ENCODE measurements at places on chromosomes 6 and 20.

DNA sequence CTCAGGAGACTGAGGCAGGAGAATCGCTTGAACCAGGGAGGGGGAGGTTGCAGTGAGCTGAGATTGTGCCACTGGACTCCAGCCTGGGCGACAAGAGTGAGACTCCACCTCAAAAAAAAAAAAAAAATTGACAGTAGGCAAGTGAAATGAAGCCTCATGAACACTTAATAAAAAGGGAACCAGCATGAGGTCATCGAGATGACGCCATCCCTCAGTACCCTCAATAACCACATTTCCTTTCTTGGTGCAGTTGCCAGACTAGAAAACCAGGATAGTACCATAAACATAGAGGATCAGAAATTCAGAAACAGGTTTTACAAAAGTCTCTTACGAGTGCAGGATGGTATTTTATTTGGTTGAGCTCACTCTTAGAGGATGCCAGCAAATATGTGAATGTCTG, 584.1 kb downstream of the MAFB start:
- no peak for DNase-seq

- DNase-seq, result no peak
These were observed 199.1 kb upstream of the BTBD3 start for GRCh38 chr20:11718474-11719094.

GRCh38 chr6:23735151-23735550, 390.9 kb upstream of the NRSN1 start:
- no peak for DNase-seq

DNA sequence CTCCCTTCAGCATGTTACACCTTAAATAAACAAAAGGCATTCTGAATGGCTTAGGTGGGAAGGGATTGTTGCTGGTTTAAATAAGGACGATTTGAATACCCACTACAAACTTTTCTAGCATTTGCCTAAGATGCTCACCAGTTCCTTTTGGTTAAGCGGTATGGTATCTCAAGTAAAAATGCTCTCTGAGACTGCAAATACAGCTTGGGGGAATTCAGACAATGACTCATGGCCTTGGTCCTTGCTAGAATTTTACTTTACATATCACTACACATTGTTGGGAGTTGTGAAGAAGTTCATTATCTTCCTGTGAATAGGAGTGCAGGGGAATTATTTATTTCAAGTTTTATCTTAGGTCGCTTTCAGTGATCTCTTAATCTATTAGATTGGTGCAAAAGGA, 670.7 kb downstream of the UTRN start:
- no peak for DNase-seq

- no peak for DNase-seq
These were observed 61.2 kb downstream of the SOD2 start for GRCh38 chr6:159631886-159632285.

- DNase-seq, result no peak
These were observed 184.1 kb downstream of the MTFR2 start for GRCh38 chr6:136066005-136066404.

DNA sequence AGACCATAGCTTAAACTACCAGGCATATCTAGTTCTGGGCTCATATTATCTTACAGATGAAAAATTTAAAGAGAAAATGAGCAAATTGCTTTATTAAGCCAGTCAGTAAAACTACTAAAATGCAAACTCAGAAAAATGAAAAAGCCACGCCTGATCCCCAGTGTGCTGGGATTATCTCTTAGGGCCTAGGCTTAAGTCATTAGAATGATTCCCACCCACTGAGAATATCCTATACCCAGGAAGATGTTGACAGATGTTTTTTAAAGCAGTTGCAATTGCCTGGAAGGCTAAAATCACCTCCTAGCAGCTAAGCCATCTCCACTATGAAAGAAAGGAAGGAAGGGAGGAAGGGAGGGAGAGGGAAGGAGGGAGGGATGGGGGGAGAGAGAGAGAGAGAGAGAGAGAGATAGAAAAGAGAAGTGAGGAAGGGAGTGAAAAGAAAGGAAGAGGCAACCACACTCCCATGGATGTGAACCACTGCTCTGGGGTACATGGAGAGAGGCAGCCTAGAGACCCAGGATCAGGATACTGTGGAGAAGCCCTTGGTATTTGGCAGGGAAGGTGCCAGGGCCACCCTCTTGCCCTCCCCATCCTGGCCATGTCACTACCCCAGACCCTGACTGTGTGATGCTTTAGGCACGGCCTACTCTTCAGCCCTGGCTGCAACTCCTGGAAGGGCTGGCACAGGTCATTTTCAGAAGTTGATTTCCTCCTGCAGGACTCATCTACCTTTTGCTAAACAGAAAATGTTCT, 21.9 kb downstream of the NEDD9 start:
- DNase-seq, result no peak

DNA sequence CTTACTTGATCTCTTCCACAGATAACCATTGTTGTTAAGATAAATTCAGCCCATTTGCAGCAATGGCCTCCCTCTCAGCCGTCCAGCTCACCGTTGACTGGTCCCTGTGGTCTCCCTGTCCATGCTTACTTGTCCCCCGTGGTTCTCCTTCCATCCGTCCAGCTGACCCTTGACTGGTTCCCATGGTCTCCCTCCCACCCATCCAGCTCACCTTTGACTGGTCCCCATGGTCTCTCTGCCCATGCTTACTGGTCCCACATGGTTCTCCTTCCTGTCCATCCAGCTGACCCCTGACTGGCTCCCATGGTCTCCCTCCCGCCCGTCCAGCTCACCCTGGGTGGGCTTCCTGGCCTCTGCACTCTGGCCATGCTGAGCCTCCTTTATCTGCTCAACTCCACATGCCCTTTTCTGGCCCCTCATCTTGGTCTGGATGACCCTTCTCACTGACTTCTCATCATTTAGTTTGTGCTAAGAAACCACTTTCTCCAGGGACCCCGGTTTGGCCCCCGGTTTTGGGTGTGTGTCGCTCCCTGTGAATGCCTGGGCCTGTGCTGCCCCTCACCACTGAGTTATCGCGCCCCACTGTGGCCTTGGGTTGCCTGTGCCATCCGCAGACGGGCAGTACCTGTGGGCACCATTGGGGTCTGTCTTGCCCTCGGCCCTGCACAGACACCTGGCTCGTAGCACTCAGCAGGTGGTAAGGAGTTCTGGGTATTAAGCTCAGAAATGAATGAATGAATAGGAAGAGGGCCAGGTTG, 146.4 kb downstream of the ERMARD start:
- no peak for DNase-seq

- DNase-seq, result no peak
These were observed 22.9 kb downstream of the DNAJC5 start for GRCh38 chr20:63917811-63918210.

DNA sequence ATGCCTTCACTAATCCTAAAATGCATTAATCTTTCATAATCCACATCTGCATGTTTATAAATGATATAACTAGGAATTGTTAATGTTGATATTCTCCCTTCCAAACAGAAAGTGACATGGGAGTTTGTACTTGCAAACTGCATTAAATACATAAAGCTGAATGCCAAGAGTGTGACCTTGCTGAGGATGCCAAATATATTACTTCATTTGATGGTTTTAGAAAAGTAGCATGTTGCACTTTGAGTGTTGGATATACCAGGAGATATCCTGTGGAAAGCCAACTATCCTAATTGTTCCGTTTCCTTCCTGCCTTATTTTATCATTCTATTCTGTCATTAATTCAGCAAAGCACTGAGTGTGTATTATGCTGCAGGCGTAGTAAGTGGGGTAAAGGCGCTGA, 229.8 kb downstream of the TMEM242 start:
- no peak for DNase-seq

DNA sequence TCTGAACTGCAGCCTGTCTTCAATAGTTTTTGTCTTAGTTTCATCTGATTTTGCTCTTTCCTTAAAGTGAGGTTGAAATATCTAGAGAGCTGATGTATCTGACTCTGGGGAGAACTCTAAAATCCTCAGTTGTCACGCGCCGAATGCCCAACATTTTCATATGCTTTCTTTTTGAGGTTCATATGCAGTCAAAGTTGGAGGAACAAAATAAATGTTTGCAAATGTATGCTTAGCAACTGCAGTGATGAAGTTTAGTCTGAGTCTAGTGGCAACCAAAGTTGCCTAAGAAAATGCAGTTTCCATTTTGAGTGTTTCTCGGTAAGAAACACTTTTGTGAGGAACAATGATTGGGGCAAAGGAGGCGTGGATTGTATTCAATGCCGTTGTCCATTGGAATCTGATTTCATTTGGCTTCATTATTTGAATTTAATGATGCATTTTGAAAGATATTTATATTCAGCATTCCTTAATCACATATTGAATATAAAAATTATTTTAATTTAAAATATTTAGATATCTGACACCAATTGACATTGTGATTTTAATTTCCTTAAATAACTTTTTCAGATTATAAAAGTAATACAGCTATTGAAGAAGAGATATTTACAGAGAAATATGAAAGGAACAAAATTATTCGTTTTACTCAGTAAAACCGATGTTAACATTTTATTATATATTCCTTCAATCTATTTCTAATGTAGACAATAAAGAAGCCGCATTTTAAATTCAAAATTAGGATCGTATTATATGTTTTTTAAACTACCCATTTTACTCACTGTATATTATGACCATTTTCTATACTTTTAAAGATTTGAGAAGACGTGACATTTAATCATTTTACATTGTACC, 122.0 kb downstream of the PLEKHG1 start:
- DNase-seq, result no peak

- no peak for DNase-seq
These were observed 102.0 kb downstream of the POPDC3 start for GRCh38 chr6:105077596-105078385.

DNA sequence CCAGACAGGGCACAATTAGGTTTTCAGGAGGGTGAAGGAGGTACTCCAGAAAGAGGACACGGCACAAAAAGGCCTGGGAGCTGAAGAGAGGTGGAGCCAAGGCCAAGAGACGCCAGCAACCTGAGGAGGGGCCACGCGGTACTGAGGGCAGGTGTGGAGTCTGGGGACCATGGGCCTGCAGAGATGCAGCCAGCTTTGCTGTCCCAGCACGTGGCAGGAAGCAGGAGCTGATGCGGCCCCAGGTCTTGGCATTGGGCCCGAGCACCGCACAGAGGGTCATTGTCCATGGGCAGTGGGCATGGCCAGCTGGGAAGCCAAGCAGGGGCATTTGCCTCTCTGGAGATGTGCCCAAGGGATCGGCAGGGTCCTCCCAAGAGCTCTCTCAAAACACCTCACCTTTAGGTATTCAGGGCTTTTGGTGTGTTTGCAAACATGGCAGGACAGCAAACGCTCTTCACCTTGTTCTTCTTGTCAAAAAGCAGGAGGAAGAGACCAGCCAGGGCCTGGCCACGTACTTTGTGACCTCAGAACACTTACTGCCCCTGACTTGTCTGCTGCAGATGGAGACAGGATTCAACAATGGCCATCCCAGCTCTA, 1.4 kb upstream of the BPIFB1 start:
- DNase-seq, result no peak

- no peak for DNase-seq
These were observed 99.1 kb upstream of the KCNK16 start for GRCh38 chr6:39421383-39422225.

- DNase-seq, result no peak
These were observed 356.9 kb downstream of the KIF16B start for GRCh38 chr20:16216227-16216913.

DNA sequence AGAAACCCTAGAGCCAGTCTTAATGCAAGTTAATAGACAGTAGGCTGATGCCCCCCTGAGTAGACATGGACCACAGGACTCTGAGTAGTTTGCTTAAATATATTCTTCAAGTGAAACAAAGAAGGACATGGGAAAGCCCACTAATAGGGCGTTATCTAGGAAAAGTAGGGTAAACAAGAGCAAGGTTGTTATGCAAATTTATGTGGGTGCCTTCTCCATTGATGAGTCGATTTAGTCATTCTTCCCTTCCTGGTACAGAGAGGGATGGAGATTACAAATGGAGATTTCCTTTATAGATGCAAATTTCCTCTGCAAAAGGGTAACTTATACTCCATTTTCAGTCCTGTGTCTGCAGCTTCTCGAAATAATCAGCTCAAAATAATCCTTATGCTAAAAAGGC, 262.0 kb downstream of the CD83 start:
- DNase-seq, result no peak

DNA sequence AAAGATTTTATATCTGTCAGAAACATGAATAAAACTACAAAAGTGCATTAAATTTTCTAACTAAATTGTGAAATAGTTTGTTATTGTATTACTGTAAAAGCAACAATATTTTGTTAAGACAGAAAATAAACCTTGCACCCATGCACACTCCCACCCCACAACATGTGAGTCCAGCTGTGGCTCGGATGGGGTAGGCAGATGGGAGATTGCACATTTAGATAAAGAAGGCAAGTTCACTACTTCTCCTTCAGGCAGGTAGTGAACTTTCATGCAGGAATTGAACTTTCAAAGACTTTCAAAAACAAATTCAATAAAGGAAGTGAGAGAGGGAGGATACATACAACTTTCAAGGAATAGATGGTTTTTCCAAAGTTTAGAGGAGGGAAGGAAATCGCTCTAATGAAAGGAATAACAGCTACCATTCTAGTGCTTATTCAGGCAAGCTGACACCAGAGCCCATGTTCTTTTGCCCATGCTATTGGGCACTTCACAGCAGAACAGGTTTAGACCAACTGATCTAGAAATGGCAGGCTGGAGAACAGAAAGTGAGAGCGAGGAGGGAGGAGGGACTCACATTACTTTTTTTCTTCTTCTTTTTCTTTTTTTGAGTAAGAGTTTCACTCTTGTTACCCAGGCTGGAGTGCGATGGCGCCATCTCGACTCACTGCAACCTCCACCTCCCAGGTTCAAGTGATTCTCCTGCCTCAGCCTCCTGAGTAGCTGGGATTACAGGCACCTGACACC, 28.5 kb downstream of the SF3B5 start:
- DNase-seq, result no peak

GRCh38 chr6:3960754-3961361, 111.7 kb downstream of the FAM50B start:
- no peak for DNase-seq

DNA sequence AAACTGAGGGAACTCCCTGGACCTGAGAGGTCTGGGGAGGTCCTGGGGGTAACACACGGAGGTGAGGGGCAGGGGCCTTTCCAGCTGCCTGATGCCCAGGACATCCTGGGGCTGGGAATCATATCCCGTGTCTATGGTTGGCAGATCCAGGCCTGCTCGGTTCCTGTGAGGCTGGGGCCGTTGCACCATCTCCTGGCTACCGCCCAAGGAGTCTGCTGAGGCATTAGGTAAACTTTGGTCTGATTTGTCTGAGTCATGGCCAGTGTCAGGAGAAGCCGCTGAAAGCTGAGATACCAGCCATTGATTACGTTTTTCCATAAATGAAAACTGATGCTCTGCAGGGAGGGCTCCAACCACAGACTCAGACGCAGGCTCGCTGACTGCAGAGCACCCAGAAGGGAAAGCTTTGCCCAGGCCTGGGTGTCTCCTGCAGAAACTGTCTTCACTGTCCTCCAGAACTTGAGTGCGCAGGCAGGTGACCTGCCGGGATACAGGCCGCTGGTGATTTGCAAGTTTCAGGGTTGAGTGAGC, 14.2 kb downstream of the TRAF3IP2 start:
- DNase-seq, result no peak

- no peak for DNase-seq
These were observed 3.3 kb upstream of the ULBP3 start for GRCh38 chr6:150072201-150072600.
